ENCODE measurements at places on chromosomes 13 and 19.

DNA sequence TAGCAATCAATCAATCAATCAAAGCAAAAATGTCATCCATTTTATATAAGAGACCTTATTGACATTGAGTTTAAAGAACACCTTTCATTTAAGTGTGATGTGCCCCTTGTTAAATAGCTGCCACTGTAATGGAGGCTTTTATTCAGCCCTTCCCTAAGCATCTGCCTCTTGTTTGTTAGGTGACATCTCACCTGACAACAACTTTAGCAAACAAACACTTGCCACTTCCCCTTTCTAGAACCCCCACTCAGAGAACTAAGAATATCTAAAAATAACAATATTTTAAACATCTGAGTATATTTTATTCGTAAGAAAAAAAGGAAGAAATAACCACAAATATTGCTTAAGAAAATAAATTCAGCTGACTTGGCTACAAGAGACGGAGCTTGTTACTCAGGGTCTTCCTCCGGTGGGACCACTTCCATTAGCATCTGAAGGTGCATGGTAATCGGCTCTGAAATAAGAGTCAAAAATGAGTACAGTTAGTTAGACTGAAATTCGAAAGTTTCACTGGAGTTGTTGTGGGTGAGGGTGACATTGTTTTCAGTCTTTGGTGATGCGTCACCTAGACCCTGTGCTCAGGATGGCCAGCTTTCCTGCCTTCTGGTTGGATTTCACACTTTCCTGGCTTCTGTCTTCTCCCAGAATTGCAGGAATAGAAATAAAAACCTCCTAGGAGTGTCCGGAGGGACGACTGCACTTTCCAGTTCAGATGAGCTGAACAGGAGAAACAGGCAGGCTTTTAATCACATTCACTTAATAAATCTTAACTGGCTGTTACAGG lies 39.1 kb downstream of the SLC7A9 start:
- DNase-seq, result no peak

GRCh38 chr13:89827552-89827951 lies 1519.9 kb upstream of the MIR17HG start:
- DNase-seq, result no peak

- no peak for DNase-seq
These were observed 946.3 kb upstream of the PCDH9 start for GRCh38 chr13:68176475-68176874.

GRCh38 chr13:26022538-26023292 lies 29.1 kb downstream of the SHISA2 start:
- DNase-seq, result no peak

GRCh38 chr13:36795463-36795862 lies 23.6 kb upstream of the RFXAP start:
- DNase-seq, result no peak

DNA sequence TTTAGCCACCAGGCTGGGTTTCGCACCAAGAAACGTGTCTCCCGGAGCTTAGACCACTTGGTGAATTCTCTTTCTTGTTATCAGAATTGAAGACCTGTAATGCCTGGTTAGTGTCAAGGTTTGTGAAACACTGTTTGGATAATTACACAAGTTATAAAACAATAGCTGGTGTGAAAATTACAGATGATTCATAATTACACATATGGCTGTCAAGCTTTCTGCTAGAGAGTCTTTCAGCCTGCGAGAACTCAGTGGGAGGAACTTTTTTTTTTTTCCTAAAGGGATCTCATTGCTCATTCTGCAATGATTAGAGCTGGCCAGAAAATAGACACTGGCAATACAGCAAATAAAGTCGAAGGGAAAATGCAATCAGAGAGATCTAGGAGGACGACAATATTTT lies 13.4 kb upstream of the KLK4 start:
- no peak for DNase-seq

DNA sequence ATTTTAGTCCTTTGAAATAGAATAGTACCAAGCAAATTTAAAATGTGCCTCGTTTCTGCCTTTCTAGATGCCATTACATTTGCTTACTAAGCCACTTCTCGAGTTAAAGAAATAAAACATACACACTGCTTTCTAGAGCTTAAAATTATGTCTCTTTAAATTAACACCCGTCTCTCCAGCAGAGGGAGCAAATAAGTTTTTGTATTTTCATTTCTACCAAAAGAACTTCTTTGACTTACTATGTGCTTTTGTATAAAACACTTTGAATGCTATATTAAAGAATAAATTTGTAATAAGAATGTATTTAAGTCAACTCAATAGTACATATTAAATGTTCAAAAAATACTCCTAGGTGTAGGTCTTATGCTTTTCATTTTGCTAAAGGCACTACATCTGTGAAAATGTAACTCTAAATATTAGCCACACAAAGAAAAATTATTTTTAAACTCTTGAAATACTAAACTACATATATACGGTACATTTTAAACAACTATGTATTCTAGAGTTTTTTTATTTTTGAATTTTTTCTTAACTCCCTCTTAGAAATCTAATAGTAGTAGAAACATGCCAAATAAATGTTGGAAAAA lies 269.3 kb upstream of the MIR17HG start:
- no peak for DNase-seq

DNA sequence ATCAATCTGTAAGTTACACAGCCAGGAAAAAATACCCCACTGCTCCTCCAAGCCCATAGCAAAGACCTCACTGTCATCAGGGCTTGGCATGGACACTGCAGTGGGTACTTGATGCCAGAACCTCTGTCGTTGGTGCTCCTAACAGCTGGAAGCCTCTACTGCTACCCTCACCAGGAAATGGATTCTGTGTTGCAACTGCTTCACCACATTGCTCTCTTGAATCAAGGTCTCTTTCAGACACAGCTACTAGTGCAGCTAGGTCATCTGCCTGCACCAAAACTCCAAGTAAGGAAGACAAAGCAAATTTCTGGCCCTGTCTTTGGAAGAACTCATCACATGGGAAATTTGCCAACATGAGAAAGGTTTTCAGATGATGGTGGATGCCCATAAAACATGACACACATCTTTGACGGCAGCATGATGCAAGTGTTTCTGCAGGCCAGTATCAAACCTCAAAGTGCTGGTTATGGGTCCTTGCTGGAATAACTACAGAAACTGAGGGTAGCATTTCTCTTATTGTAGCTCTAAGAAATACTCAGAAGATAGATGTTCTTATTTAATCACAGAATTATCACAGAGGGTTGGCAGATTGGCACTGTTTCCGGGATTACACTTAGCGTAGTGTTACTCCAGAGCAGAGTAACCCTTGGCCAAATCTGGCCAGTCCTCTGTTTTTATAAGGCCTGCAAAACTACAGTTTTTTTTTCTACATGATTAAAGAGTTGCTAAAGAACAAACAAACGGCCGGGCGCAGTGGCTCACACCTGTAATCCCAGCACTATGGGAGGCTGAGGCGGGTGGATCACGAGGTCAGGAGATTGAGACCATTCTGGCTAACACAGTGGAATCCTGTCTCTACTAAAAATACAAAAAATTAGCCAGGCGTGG lies 12.9 kb upstream of the PCCA start:
- DNase-seq, result no peak

- DNase-seq, result no peak
These were observed 105.3 kb downstream of the STARD13 start for GRCh38 chr13:33180122-33180804.

- DNase-seq, result no peak
These were observed 36.5 kb downstream of the STARD13 start for GRCh38 chr13:33249066-33249465.

DNA sequence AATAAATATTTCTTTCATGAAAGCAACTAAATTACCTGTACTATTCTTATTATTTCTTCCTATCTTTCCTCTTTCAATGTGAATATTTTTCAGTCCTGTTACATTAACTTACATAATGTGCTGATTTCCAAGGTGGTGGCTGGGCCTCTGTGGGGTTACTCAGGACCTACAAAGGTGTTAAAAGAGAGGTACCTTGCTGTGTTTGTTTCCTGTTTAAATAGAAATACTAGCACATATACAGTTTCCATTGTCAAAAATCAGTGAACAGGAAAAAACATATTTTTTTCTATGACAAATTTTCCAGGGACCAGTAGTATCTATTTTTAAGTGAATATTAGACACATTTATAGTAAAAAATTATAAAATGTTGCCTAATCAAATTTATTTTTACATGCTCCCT lies 8.7 kb upstream of the PCDH9 start:
- no peak for DNase-seq

DNA sequence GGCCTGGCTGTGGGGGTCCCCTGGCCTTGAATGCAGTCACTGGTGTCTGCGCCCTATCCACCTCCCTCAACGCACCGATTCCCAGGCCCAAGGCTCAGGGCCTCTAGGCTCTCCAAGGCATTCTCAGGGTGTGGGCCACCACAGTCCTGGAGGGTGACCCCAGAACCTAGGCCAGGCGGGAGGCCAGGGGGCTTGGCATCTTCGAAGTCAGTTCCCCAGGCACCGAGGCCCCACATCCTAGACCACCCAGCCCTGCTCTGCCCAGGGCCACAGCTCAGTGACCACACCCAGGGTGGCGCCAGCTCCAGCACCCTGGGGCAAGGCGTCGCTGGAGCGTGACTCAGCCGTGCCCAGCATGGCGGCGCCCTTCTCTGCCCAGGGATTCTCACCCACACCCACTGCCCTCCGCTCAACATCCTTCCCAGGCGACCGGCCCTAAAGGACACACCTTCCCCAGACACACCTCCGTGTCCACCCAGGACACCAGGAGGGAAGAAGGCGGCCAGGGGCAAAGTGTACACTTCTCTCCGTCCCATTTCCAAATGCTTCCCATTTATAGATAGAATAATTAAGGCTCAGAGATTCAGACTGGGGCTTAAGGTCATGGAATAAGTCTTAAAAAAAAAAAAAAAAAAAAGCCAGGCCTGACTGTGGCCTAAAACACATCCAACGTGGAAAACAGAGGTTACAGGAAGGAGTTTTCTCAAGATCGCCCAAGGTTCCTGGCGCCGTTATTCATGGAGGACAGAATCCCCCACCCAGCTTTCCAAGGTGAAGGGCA lies 36.4 kb upstream of the NANOS3 start:
- no peak for DNase-seq

DNA sequence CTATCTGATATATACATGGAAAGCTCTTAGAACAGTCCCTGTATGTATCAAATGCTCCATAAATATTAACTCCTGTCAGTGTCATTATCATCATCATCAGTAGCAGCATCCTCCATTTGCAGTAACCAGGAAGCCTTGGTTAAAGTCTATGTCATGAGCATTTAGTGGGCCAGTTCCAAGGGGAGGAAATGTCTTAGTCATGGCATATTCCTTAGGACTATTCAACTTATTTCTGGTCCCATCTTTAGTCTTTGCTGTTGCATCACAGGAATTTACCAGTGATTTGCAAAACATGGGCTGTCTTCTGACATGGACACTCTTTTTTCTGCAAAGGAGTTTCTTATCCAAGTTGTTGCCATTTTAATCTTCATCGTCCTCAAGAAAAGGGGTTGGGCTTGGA lies 98.4 kb downstream of the WDFY2 start:
- DNase-seq, result no peak

GRCh38 chr19:29067831-29068230 lies 145.1 kb downstream of the UQCRFS1 start:
- DNase-seq, result no peak

- peak; percentile 85 for DNase-seq
These were observed 23.1 kb downstream of the LRFN3 start for GRCh38 chr19:35959040-35959967.

DNA sequence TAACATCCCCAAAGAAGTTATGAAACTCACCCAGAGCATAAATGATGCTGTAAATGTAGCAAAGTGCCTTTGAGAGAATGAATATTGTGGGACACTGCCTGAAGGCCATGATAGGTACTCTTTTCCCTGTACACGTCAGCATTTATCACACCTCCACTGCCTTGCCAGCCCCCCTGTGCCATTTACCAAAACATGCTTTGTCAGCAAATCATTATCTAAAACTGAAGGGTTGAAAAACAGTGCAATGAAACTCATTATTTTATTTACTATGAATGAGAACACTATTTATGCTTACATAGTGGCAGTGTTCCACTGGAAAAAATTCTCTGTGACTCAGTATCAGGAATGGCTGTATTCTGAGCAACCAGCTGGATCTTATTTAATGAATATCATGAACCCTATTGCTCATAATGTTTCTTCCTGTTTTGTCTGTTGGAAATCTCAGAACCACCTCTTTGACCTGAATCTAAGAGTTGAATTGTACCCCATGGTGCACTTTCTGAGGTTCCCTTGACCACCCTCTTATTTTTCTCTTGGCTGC lies 564.1 kb downstream of the DCT start:
- DNase-seq, result no peak

DNA sequence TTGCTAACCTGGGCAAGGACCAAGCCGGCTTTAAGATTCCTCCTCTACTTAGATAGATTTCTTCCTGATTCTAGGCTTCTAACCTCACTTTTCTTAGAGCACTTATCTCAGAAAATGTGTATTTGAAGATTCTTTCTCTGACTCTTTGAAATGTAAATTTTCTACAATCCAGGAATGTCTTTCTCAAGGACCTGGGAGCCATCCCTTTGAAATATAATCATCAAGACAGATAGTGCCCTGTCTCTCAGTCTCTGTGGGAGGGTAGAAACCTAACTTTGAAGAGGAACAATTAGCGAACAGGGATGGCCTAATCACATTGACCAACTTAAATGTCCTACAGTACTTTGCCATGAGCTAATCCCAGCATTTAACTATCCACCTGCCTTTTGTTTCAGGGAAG lies 1646.0 kb downstream of the PCDH9 start:
- DNase-seq, result no peak

DNA sequence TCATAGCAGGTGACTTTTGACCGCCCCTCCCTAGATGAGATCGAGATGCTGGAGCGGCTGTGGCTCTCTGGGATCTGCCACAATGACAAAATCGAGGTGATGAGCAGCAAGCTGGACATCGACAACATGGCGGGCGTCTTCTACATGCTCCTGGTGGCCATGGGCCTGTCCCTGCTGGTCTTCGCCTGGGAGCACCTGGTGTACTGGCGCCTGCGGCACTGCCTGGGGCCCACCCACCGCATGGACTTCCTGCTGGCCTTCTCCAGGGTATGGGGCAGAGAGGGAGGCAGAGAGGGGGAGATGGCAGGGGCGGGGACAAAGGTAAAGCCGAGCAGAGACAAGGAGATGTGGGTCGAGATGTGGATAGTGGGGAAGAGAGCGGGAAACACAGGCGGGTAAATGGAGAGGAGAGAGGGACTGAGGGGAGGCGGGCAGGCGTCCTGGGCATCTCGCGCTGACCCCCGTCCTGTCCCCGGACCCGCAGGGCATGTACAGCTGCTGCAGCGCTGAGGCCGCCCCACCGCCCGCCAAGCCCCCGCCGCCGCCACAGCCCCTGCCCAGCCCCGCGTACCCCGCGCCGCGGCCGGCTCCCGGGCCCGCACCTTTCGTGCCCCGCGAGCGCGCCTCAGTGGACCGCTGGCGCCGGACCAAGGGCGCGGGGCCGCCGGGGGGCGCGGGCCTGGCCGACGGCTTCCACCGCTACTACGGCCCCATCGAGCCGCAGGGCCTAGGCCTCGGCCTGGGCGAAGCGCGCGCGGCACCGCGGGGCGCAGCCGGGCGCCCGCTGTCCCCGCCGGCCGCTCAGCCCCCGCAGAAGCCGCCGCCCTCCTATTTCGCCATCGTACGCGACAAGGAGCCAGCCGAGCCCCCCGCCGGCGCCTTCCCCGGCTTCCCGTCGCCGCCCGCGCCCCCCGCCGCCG lies 3.4 kb upstream of the GRWD1 start:
- DNase-seq, result no peak

GRCh38 chr13:103960001-103960400 lies 893.8 kb upstream of the SLC10A2 start:
- no peak for DNase-seq
